ENCODE measurements at places on chromosomes 12 and 14. TPM values are rescaled to one million over a fixed set of nuclear protein-coding genes. Genes with fewer than 3 reads are reported as not detected.

DNA sequence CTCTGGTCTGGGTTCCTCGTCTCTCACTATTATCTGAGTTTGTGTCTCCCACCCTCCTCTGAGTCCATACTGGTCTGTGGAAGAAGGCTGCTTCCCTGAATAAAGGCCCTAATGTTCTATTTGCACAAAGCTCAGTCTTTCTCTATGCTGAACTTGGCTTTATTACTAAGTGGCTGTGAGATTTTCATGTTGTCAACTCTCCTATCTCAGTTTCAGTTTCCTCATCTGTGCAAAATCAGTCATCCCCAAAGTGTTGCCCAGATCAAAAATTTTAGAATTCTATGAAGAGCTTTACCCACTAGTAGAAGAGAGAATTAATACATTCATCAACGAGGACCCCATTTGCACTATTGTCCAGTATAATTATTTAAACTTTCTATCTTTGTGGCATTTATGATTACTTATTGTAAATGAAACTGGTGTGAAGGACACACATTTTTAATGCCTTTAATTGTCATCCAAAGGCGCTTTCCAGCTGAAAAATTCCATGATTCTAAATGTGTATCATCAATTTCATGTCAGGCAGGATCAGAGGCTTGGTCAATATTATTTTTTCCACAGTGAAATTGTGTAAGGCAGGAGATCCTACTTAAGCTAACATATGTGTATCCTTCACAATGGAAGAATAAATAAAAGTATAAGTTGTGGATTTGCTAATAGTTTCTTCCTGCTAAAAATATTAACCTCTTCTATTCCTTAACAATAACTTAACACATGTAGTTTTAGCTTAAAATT is 79.1 kb upstream of the EEA1 start:
- DNase-seq, result no peak

GRCh38 chr14:99937475-99938244 is 127.6 kb upstream of the EVL start:
- DNase-seq, result no peak

GRCh38 chr12:80200414-80200813 is 101.1 kb downstream of the OTOGL start:
- DNase-seq, result no peak

- no peak for DNase-seq
Measured at GRCh38 chr12:88665071-88665470, 84.8 kb upstream of the KITLG start.

GRCh38 chr12:105783983-105784947 is 354.5 kb downstream of the NUAK1 start:
- DNase-seq, result no peak

- no peak for DNase-seq
Measured at GRCh38 chr14:63745858-63746425, 18.1 kb upstream of the SGPP1 start.

- no peak for DNase-seq
Measured at GRCh38 chr14:95222151-95222631, 64.9 kb upstream of the DICER1 start.

The METTL17 gene
- 37.8 TPM for total RNA-seq

DNA sequence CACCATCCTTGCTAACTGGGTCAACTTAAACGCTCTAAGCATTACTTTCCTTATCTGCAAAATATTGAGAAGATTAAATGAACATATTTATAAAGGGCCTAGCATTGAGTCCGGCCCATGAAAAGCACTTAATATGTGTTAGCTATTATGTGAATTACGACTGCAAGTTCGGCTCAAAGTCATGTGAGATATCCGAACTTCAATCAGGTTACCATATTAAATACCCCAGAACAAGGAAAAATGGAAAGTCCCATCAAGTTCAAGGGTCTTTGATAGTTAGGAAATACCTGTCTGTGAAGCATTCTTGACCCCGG is 487 bp upstream of the NRDE2 start:
- DNase-seq, result no peak

The SMCO2 gene
- not detected for total RNA-seq

DNA sequence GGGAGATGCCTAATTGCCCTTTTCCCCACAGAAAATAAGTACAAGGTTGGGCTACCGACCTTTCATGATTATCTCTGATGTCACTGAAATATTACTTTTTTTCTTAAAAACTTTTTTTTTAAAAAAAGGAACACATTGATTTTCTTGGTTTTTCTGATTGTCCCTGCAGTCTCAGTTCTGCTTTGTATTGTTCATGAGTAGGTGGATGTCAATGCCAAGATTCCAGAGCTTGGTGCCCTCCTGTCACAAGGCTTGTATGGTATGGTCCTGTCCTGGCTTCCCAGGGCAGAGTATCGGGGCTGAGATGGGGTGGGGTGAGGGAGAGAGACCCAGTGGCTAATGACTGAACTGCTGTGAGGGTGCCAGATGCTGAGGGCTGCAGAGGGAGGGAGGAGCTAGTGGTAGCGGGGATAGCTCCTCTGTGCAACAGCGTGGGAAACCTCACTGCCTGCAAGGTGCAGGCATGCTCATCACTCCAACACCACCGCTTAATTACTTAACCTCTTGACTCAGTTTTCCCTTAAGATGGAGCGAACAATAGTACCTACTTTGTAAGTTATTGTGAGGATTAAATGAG is 4.4 kb upstream of the CTDSP2 start:
- no peak for DNase-seq

The KRT5 gene
- total RNA-seq, result 12.1 TPM

The ACRBP gene
- not detected for total RNA-seq

The TSFM gene
- 20.0 TPM for total RNA-seq

DNA sequence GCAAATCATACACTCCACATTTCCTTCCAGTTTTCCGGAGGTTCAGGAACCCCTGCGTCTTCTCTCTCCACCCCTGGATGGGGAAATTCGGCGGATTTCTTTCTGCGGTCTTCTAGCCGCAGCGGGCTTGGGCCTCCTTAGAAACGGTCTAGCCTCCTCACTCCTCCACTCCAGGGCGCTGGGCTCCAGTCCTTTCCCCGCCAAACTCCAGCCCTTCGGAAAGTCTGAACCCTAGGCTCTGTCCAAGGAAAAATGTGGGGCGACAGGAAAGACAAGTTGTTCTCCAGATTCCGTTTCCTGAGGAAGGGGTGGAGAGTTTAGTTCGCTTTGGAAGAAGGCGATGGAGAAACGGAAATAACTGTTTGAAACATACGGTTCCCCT is 1.4 kb upstream of the HOXC10 start:
- no peak for DNase-seq

GRCh38 chr14:24670594-24670993 is 36.6 kb upstream of the GZMB start:
- DNase-seq, result no peak

The LRRC10 gene
- 3.1 TPM for total RNA-seq

Data from right atrium auricular region (tissue), 2 donors.